ENCODE measurements at places on chromosomes 6 and 20. TPM values are rescaled to one million over a fixed set of nuclear protein-coding genes. Genes with fewer than 3 reads are reported as not detected.

The SEL1L2 gene
- not detected for total RNA-seq

The CTCFL gene
- total RNA-seq, result not detected

The SLC22A23 gene
- total RNA-seq, result 5.5 TPM

The SAPCD1 gene
- total RNA-seq, result 12.0 TPM

The GPR6 gene
- not detected for total RNA-seq

The PDE7B gene
- 1.6 TPM for total RNA-seq

The TRIM40 gene
- not detected for total RNA-seq

The PDE10A gene
- not detected for total RNA-seq

The BTBD9 gene
- 13.6 TPM for total RNA-seq

The SLC35F1 gene
- not detected for total RNA-seq

The MRPS10 gene
- total RNA-seq, result 28.0 TPM

The CNBD2 gene
- 4.2 TPM for total RNA-seq

The CNR1 gene
- total RNA-seq, result not detected

The MOCS3 gene
- total RNA-seq, result 5.2 TPM

The THEMIS gene
- 85.0 TPM for total RNA-seq

The BTN1A1 gene
- total RNA-seq, result not detected

The ULBP3 gene
- total RNA-seq, result 1.8 TPM

The LST1 gene
- total RNA-seq, result 67.8 TPM

The TBC1D32 gene
- 11.2 TPM for total RNA-seq

The BCAS1 gene
- 0.05 TPM for total RNA-seq

The RIPPLY2 gene
- total RNA-seq, result not detected

The OLIG3 gene
- not detected for total RNA-seq

The CGA gene
- total RNA-seq, result not detected

The LY6G6F gene
- total RNA-seq, result not detected

The GTSF1L gene
- not detected for total RNA-seq

The PSORS1C1 gene
- not detected for total RNA-seq

The EFCAB8 gene
- 0.18 TPM for total RNA-seq

The SGK2 gene
- 0.28 TPM for total RNA-seq

The TEAD3 gene
- 0.08 TPM for total RNA-seq

The PTPRK gene
- 2.0 TPM for total RNA-seq

The PAK5 gene
- not detected for total RNA-seq

The DEK gene
- total RNA-seq, result 215 TPM

The ATF6B gene
- total RNA-seq, result 125 TPM

The GSTA3 gene
- total RNA-seq, result not detected

The SLC26A8 gene
- total RNA-seq, result not detected

The CLPSL2 gene
- total RNA-seq, result not detected

The EYA4 gene
- not detected for total RNA-seq

The SLX4IP gene
- 9.0 TPM for total RNA-seq

The DNMT3B gene
- 3.5 TPM for total RNA-seq

The ADGRG6 gene
- 0.29 TPM for total RNA-seq

The RBM24 gene
- not detected for total RNA-seq

The FRK gene
- total RNA-seq, result 0.02 TPM

The NMBR gene
- total RNA-seq, result not detected

The TTK gene
- 28.4 TPM for total RNA-seq

The RIPOR3 gene
- total RNA-seq, result not detected

The TINAG gene
- total RNA-seq, result not detected

The EYS gene
- not detected for total RNA-seq

The EMILIN3 gene
- not detected for total RNA-seq

The PFDN4 gene
- 26.6 TPM for total RNA-seq
